ENCODE measurements at places on chromosomes 2 and 18.

DNA sequence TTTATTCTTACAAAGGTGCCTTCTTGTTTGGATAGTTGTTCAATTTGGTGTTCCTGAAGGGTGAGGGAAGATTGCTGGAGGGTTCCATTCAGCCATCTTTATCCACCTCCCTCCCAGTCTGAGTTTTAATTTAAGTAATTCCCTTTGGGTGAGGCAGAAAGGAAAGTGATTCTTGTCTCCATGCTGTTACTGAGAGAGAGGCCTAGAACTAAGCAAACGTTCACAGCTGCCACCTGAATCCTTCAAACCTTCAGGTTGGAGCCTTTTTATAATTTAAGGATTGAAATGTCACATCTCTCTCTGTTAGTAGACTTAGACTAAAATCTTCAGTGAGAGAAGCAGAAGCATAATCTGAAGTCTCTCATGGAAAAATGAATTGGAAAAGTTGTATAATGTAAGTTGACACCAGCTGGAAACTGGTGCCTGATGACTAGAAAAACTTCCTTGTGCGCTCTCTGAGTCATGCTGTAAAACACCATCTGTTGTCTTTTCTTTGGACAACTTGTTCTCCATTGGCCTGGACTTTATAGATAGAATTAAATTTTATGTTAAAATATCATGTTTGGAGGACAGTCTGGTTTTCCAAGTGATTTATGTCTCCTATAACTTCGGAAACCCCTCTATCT lies 14.6 kb downstream of the STRADB start:
- DNase-seq, result peak; percentile 89

GRCh38 chr2:128347701-128348539 lies 29.3 kb upstream of the HS6ST1 start:
- DNase-seq, result peak; percentile 81

DNA sequence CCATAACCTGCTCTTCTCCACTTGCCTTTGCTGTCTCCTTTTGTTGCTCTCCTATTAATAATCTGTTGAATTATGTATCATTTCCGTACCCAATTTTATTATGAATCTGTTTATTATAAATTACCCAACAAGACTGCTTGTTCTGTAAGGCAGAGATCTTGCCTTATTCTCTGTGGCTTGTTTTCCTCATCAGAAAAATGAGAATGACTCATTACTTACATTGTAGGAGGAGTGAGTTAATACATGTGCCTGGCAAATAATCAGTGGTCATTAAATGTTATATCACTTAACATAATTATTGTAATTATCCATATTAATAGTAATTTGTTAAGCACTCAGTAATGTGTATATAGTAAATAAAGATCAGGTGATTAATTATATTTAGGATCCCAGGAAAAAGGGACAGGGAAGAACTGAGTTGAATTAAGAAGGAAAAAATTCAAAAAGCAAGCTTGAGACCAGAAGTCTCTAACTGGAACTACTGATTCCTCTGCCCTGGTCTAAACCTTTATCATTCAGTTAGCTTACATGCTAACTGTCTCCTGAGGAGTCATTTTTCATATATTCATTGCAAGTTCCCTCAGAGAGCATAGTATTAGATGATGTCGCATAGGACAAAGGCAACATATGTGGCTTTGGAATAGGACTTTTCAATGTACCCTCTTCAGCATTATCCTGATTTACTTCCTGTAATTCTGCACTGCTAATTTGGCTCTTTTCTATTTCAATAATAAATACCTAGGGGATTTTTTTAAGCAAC lies 335.7 kb downstream of the GALNT13 start:
- DNase-seq, result no peak

DNA sequence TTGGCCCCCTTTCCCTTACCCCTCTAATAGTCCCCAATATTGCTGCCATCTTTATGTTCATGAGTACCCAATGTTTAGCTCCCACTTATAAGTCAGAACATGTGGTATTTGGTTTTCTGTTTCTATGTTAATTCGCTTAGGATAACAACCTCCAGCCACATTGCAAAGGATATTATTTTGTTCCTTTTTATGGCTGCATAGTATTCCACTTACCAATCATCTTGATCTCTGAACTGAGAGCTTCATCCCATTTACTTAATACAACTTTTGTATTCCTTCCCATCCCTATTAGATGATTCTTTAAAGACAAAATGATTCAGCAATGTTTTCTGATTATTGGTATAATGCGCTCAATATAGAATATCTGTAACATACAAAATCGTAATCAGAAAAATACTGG lies 36.7 kb downstream of the ARL5A start:
- DNase-seq, result no peak

GRCh38 chr2:126880817-126881216 lies 17.9 kb upstream of the TEX51 start:
- no peak for DNase-seq

DNA sequence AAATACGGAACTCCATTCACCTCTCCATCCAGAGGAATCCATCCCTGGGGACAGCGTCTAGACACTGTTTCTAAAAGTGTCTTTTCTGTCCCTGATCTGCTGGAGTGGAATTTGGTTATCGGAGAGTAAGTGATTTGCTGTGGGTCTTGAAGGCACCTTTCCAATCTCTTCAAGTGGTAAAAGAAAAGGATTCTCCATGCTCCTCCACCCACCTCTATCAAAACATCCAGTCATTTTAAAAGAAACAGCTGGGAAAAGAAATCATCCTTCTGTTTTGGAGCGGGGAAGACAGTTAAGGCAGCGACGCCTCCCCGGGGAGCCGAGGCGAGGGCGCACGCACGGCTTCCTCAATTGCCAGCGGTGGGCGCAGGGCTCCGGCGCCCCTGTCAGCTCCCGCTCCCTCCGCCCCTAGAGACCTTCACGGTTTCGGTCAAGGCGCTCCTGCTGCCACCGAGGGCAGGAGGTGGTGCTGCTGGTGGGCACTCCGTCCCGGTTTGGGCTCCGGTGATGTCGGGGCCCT lies 547 bp downstream of the SLC35F5 start:
- peak; percentile 72 for DNase-seq

- DNase-seq, result peak; percentile 83
These were observed 24.6 kb downstream of the DYTN start for GRCh38 chr2:206693399-206694137.

DNA sequence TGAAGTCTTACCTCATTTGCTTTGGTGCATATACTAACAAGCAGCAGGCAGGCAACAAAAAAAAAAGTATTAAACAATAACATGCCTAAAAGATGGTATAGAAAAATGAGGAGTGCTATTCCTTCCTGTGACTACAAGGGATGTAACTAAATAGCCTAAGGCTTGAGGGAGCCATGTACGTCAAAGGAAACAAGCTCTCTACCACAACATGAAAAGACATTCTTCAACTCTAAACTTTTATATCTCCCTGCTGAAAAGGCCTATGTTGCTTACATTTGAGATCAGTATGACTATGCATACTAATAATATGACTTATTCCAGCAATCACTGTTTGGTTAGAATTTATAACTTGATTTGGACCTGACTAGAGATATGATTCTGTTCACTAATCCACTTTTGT lies 347.9 kb downstream of the ADCYAP1 start:
- no peak for DNase-seq

GRCh38 chr2:55493220-55493619 lies 26.3 kb upstream of the CFAP36 start:
- no peak for DNase-seq

DNA sequence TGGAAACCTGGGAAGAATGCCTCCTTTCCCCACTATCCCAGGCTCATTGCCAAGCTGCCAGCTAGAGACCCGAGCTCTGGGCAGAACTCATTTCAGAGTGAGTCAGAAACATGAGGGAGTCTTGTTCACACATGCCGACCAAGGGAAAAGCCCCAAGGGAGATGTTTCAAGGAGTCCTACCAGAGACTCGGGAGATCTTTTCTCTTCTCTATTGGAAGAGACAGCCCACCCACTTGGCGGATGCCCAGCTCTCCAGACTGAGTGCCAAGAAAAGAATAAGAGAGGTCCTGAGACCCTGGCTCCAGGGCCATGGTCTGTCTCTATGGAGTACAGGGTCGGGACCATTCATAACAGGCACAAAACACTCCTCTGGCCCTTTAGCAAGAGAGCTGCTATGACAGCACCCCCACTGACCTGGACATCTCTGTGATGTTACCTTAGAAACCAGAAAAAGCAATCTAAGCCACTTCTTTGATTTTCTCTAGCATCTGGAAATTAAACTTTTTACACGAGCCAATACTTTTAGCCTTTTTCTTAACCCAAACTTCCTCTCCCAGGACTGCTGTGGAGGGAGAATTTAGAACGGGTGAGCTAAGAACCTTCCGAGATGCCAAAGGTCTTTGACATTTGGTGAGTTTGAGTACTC lies 18.5 kb upstream of the IGFBP5 start:
- peak; percentile 92 for DNase-seq

DNA sequence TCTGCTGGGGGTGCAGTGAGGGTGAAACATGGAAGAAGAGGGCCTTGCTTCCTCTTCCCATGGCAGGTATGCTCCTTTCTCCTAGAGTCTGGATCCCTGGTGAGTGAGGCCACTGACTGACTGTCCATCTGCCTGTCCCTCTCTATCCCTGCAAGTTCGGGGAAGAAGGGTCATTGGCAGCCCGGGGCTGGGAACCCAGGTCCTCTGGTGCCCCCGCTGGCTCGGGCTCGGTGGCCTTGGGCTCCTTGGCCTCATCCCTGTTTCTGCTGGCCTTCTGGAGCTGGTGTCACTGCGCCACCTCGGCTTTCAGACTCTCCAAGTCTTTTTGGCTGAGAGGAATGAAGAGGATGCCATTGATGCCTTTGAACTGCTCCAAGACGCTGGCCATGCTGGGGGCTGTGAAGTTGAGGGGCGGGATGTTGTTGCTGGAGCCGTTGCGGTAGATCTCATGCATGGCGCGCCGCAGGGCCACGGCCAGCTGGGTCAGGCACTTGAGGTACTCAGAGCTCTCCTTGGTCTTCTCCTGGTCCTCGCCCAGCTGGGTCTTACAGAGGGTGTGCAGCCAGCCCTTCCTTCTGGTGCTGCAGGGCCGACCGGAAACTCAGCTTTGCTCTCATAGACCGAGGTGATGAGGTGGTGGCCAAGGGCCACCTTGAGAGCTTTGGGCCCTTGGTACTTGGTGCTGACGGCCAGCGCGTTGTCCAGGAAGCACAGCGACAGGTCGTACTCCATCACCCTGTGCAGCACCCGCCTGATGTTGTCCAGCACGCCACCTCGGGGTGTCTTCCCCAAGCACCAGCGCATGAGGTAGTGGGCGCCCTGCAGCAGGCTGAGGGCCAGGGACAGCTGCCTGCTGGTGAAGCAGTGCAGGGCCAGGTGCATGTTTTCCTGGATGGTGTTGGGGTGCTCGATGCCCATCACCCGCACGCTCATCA lies 6.3 kb downstream of the MEP1B start:
- no peak for DNase-seq

GRCh38 chr18:59001721-59002120 lies 137.0 kb downstream of the ZNF532 start:
- no peak for DNase-seq

DNA sequence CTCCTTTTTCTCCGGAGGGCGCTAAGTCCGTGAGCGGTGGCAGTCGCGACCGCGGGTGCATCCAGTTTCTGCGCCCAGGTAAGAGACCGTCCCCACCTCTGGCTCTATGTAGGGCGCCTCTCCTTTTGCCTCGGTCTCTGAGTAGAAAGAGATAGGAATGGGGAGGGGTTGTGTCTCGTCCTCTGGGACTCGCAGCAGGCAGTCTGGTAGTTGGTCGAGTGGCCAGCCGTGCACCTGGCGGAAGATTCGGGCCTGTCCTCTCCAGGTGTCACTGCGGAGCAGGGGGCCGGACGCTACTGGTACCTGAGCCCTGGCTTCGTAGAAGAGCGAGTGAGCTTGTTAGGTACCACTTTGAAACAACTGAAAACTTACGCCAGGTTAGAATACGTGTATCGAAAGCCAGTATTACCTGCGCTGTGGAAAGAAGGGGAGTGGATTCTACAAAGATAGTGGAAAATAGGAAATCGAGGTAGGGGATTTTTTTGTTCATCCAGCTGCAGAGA lies 403 bp downstream of the MAP2 start:
- no peak for DNase-seq

DNA sequence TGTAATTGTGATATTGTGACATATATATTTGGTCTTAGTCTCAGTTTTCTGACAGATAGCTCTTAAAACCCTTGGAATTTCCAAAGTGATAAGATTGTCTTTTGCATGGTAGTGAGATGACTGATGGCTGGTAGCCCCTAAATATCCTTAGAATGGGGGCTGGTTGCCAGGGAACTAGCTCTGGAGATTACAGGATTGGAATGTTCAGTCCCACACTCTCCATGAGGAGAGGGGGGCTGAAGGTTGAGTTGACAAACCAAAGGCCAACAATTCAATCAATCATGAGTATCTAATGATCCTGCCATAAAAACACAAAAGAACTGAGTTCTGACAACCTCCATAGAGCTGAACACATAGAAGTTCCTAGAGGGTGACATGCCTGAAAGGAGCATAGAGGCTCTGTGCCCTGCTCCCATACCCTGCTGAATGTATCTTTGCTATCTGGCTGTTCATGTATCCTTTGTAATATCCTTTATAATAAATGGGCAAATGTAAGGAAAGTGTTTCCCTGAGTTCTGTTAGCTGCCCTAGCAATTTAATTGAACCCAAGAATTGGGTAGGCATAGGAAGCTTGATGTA lies 1680.3 kb upstream of the PIK3C3 start:
- DNase-seq, result no peak

DNA sequence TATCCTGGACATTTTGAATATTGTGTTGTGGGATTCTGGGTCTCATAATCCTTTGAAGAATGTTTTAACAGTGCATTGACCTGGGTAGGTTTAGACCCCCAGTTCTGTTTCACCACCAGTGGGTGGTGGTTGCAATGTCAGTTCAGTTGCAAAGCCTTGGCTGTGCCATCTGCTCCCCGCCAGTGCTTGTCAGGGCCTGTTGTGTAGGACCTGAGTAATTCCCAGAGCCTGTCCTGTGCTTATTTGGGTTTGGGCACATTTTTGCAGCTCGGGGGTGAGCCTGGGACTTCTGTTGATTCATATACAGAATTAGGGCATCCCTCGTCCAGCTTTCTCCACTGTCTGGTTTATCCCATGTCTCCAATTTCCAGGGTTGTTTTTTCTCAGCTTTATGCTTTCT lies 24.8 kb downstream of the ATP9B start:
- no peak for DNase-seq

- no peak for DNase-seq
These were observed 54.5 kb upstream of the IKZF2 start for GRCh38 chr2:213205944-213206343.

DNA sequence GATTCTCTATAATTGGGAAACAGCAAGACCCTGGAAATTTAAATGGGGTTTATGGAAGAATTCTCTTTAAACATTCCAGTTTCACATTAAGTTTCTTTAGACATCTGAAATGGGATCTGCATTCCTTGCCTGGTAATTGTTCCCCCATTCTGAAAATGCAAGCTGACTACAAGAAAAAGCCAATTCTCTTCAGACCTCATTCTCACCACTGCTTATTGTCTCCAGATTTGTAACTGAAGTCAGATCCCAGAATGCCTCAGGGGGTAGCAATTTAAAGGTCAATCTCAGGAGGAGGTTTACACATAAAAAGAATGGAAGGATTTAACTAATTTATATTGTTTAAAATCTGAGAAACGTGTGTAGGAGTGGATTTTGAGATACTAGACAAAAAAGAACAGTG lies 41.2 kb downstream of the COL3A1 start:
- DNase-seq, result peak; percentile 64

Data from adipocyte (in vitro differentiated cells).